ENCODE measurements at places on chromosomes 11 and 22.

- DNase-seq: peak; percentile 93
These were observed 50.9 kb upstream of the CDON start for GRCh38 chr11:126113515-126113957.

DNA sequence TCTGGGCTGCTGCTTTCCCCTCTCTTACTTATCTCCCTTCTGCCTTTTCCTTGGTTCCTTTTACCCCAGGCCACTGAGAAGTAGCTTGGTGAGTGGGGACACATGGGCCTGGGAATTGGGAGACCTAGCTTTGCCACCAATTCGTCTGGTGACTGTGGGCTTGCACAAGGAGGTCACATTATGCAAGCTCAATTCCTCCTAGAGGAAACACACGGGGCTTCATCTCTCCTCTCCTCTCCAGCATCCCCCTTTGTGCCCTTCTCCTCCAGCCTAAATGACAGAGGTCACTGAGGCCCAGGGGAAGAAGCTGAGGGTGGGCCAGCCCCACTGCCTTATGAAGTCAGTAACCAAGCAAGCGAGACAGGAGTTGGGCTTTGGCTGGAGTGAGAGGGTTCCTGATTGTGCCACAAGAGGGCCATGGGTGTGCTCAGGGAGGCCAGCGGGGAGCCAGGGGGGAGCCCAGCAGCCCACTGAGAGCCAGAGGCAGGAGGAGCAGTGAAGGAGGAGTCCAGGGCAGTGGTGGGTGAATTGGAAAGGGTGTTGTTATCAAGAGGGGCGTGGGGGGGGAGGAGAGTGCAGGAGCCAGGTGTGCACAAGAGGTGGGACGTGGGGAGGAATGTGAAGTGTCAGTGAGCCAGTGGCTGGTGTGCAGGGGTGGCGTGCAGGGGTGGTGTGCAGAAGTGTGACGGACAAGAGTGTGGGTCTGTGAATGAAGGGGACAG is 2.0 kb downstream of the CLCF1 start:
- DNase-seq: peak; percentile 76

GRCh38 chr11:17743026-17743807 is 8.6 kb downstream of the KCNC1 start:
- no peak for DNase-seq

DNA sequence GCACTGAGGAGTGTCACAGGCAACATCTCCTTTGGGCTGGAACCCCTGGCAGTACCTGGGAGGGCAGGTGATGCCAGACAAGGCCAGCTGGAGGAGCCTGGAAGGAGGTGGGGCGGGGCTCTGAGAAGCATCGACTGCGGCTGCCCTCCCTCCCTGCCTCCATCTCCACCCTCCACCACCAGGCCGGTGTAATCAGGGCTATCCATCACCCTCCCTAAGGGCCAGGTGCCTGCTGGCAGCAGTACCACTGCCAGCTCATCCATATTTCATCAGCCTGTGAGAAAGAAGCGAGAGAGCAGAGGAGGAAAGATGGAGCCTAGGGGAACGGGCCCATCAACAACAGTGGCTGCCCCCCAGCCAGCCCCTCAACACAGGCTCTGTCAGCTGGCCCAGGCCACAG is 51.4 kb upstream of the RASD2 start:
- no peak for DNase-seq

GRCh38 chr22:49657974-49658590 is 169.6 kb downstream of the BRD1 start:
- no peak for DNase-seq

GRCh38 chr22:33922349-33922681 is 2.0 kb upstream of the LARGE1 start:
- peak; percentile 64 for DNase-seq

DNA sequence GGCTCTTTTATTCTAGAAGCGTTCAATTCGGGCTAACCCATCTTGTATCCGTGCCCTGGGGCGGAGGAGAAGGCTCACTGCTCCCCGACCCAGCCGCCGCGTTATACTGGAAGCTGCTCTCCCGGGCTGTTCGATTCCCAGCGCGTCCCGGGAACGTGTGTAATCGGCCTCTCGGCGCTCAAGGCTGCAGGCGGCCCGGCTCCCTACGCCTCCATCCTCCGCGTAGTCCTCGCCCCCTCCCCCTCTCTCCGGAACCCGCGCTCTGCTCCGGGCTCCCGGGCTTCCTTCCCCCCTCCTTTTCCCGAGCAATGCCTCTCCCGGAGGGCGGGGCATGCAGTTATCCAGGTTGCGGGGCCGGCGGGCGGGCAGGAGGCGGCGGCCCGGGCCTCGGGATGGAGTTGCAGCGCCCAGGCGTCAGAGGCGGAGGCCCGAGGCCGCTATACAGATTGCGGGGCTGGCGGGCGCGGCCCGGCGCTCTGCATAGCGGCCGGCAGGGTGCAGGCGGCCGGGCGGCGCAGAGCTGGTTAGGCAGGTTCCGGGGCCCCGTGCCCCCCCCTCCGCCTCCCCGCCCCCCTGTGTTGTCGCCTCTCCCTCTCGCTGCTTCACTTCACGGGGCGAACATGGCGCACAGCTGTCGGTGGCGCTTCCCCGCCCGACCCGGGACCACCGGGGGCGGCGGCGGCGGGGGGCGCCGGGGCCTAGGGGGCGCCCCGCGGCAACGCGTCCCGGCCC is at the start of gene KMT2A:
Gene KMT2A, plus strand, starts transcription at position 600 of the 732 bp plus-strand sequence. Its CDS starts 21 bp downstream, at position 621.
- DNase-seq: peak; percentile 98

DNA sequence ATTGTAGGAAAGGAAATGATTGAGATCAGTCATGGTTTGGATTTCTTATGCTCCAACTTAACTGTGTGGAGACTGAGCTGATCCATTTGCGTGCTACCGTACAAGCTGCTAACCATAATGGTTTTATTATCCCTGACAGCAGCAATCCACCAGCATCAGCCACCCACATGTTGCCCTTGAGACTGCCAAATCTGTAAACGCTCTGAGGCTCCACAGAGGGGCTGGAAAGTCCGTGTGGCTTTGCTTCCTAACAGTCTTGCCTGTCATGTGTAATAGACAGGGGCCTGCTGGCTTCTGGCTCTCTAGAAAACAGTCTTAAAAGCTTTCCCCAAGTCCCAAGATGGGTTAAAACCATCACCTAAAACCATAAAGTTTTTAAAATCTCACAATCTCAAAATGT is 30.1 kb downstream of the ATG16L2 start:
- no peak for DNase-seq

GRCh38 chr11:16780146-16780545 is 41.7 kb downstream of the C11orf58 start:
- DNase-seq: peak; percentile 58

- DNase-seq: no peak
These were observed 38.2 kb downstream of the SYTL2 start for GRCh38 chr11:85772695-85773094.

DNA sequence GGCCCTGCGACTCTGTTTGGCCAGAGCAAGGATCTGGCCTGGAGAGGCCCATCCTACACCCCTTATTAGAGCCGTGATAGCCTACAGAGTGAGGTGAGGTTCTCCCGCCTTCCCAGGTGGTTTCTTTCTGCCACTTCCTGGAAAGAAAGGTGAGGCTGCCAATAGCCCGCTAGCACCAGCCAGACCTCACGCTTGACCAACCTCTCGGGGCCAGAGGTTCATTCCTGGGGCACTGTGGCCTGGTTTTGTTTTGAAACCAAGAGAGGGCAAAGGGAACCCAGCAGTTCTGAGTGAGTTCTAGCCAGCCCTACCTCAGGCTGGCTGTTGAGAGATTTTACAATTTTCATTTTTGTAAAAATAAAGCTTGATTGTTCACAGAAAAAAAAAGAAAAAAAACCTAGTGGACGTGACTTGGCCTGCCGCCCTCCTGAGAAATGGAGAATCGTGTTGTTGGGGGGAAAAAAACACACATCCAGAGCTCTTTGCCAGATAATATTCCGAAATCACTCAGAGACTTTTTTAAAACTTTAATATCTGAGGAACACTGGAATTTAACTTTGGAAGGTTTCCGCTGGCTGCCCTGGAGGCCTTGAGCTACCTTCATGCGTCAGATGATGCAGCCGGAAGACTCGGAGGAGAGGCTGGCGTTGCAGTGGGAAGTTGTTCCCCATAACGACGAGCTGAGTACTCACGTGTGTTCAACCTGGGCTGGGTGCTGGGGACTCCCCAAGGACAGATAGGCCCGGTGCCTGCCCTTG is 84.5 kb downstream of the BCR start:
- DNase-seq: peak; percentile 72

GRCh38 chr11:110599207-110599606 is 113.0 kb downstream of the ARHGAP20 start:
- DNase-seq: no peak

GRCh38 chr11:131658952-131659351 is 288.5 kb downstream of the NTM start:
- DNase-seq: no peak

DNA sequence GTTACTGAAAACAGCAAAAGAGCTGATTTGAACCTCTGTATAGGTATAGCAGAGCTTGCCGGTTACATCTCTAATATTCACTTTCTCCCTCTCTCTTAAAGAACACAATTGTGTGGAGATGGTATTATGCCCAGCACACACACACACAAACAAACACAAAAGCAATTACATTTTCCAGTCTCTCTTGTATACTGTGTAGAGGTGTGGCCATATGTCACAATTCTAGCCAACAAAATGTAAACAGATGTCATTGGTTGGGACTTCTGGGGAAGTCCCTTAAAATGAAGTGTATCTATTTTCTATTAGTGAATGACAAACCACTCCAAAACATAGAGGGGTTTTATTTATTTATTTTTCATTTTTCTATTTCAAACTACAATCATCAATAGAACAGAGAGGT is 12.8 kb downstream of the KCTD14 start:
- no peak for DNase-seq

- DNase-seq: no peak
These were observed 439 bp downstream of the LMO1 start for GRCh38 chr11:8263109-8263768.

GRCh38 chr22:35409783-35410662 is 10.1 kb downstream of the MCM5 start:
- DNase-seq: no peak

DNA sequence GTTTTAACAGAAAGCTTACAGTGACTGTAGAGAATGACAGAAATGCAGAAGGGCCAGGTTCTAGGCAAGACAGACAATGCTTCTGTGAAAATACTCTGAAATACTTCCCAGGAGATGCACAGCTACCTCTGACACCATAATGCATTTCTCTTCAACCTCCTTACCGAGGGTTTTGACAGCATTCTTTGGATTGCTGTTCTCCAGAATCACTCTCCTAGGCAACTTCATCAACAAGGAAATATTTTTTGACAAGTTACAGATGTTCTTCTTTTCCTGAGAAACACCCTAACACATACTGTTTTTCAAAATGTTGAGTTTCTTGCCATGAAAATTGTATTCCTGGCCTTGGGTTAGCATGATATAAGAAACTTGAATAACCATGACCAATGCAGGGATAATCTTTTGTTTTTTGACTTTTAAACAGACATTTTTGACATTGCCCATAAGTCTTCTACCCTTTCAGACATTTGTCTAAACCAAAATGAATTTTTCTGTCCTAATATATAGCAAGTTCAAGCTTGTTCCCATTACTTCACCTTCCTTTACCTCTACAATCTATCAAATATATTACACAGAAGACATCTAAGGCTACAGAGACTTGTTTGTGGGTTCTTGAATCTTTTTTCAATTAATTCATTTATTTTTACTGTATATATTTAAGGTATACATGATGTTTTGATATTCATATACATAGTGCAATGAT is 108.1 kb downstream of the CCDC34 start:
- DNase-seq: no peak

GRCh38 chr22:31347251-31348008 is 1.3 kb upstream of the PATZ1 start:
- DNase-seq: peak; percentile 76

DNA sequence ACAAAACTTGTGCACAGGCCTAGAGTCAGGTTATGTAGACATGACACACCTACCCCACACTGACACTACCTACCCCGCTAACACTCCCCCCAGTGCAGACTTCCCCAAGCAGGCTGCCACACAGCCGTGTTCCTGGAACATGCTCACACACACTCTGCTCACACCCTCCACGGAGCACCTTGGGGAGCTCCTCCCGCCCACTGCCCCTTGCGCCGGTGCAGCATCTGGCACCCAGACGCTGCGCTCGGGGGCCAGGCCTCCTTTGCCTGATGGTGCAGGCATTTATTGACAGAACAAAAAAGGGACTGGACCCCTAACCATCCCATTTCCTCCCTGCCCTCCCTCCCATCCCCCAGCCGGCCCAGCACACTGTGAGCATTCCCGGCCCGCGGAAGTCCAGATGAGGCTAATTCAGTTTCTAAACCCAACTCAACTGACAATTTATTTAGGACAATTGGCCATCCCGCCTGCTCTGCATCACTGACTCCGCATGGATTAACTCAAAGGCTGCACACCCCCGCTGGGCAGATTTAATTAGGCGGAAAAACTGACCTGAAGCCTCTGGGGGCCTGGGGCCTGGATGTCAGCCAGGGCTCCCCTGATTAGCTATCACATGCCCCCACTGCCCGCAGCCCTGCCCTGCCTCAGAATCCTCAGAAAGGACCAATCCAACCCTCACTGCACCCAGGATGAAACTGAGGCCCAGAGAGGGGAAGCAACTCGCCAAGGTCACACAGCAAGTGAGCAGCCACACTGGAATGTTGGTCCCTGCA is 30.1 kb downstream of the KCNC1 start:
- DNase-seq: no peak

DNA sequence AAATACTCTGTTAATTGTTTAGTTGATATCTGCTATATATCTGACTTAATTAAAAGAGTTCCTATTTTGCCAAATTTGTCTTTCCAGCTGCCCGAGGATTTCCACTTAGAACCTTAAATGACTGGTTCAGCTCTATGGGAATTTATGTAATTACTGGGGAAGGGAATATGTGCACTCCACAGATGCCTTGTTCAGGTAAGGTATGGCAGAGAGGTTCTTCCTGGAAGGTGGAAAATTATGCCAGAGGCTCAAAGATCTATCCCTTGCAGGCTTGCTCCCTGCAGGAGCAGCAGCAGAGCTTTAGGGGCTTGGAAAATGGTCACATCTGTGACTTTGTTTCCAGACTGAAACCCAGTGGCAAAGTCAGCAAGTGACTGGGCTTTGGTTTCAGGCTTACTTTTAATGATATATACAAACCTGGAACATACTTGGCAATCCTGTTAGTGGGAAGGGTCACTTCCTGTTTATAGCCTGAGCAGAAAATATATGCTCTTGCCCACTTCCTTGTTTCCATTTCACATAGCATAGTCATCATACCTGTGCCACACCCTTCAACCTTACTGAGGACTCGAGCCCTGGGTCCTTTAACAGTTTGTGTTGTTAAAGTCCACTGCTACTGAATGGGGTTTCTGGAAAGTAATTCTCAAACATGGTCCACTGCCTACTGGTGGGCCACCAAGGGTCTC is 23.7 kb downstream of the WBP2NL start:
- no peak for DNase-seq

GRCh38 chr11:116130122-116130521 is 625.9 kb upstream of the CADM1 start:
- DNase-seq: no peak

- no peak for DNase-seq
These were observed 16.3 kb upstream of the OR56B1 start for GRCh38 chr11:5719703-5720495.
